Activated CD8-positive, alpha-beta T cell treated with anti-CD3 and anti-CD28 coated beads, Interleukin-2, amount 10 ng/mL, durations not matched to agents 7 days and 5 days (primary cell): ENCODE measurements at places on chromosomes 2 and 18. TPM values are rescaled to one million over a fixed set of nuclear protein-coding genes. Genes with fewer than 3 reads are reported as not detected.

The LYPD1 gene
- total RNA-seq = not detected

The ZFP36L2 gene
- total RNA-seq = 166 TPM

DNA sequence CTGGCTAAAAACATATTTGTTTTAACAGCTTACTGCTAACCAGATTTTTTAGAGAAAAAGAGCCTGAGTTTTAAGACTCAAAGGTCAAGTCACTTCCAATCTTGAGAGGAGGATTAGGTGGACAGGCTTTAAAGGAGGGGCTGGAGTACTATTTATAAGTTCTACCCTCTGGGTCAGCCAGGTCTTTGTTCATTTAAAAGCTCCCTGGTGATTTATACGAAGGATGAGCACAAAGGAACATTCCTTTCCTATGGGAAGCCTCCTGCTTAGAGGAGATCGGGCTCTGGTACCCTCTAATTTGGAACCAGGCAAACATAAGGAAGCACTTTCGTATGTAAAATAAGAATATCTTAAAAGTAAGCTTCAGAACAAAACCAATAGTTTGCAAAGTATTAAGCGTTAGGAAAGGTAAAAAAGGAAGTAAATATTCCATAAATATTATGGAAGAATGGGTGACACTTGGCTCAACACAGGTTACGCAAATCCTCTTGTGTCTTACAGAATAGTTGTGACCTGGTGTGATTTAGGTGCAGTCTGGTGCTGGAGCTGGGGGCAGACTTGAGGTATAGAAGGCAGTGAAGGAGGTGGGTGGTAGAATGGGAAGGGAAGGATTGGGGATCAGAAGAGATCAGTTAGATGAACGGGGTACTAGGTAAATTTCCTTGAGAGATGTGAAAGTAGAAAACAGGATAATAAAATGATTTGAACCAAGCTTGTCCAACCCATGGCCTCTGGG is 35.6 kb downstream of the PDE6D start:
- DNase-seq = no peak

DNA sequence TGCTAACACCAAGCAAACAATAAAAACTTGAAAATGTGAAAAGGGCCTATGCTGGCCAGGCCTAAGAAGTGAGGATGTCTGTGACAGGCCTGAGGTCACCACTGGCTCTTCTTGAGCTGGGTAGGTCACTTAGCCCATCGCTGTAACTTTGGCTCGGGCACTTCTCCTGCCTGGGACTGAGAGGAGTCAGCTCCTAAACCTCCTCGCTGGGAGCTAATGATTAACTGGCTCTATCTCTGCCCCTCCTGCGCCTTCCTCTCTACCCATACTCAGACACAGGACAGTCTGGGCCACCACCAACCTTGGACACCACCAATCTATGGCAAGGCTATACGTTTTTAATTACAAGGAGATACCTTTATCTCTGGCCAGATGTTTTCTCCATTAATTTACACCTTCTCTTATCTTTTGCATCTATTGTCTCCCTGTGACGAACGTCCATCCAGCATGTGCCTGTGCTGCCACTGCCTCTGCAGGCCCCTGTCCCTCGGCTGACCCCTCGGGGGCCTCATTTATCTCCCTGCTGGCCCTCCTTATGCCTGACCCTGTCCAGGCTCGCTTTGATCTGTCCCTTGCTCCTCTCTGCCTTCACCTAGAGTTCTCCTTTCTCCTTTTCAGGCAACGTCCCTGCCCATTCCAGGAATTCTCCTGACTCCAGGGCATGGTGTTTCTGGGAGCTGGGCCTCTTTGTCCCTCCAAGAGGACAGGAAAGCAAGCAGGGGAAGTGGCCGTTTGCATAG is 149.1 kb upstream of the GATA6 start:
- DNase-seq = no peak

The ONECUT2 gene
- not detected for total RNA-seq

- no peak for DNase-seq
These were observed 366.6 kb upstream of the MC4R start for GRCh38 chr18:60739212-60739611.

DNA sequence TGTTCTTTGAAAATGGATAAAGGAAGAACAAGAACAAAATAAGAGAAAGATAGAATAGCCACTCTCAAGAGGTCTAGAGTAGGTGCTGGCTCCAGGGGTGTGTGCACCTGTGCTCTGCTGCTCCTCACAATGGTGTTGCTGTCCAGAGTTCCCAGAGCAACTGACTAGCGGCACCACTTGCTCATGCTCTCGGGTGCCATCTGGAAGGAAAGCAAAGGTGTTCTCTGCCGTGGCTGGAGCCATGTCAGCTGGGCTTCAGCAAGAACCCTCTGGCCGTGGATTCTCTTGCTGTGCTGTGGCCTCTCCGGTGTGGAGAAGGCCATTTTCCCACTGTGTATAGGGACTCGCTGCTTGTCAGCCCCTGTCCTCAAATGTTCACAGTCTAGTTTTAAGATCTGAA is 114.6 kb upstream of the TEX51 start:
- no peak for DNase-seq

DNA sequence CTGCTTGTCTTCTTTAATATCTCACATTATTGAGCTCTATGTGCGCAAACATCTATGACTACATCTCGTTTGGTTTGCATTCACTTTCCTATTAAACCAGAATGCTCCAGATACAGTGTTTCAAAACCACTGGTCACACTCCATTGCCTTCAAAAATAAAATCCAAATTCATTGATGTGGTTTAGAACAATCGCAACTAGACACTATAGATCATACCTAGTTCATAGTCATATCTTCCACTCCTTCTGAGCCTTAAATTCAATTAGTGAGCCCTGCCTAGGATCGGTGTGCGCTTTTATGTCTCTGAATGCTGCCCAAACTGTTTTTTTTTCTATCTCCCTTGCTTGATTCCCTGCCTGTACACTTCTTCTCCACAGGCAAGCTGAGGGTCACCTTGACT is 238.5 kb upstream of the RGPD4 start:
- DNase-seq = no peak

The GPR55 gene
- 12.3 TPM for total RNA-seq

The CXCR4 gene
- 219 TPM for total RNA-seq

GRCh38 chr2:43078301-43078700 is 148.1 kb downstream of the ZFP36L2 start:
- DNase-seq = no peak

The TUBB6 gene
- total RNA-seq = 10.9 TPM

- no peak for DNase-seq
These were observed 55.4 kb upstream of the ZNF396 start for GRCh38 chr18:35432565-35433001.

The ACVR2A gene
- total RNA-seq = 1.7 TPM

The PLEK gene
- 4.5 TPM for total RNA-seq
